ENCODE measurements at places on chromosomes 11 and 22.
A peak's percentile ranks its signal among the peaks of the same experiment; 100 is the strongest.

DNA sequence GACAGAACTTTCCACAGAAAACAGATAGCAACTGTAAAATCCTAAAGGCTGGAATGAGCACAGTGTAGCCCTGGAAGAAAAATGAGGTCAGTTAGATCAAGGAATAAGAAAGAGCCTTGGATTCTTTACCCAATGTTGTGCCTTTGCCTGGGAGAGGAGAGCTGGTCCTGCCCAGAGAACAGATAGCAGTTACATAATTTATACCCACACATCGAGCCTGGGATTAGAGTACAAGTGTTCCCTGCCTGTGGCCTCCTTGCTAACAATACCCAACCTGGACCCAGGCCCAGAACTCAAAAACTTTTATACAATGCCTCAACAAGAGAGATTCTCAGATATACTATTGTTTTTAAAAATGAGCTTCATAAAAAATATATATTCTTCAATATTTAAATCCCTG is 1998.4 kb downstream of the LRRC4C start:
- no peak for DNase-seq

GRCh38 chr22:23608583-23608982 is 23.5 kb downstream of the DRICH1 start:
- peak; percentile 64 for DNase-seq

DNA sequence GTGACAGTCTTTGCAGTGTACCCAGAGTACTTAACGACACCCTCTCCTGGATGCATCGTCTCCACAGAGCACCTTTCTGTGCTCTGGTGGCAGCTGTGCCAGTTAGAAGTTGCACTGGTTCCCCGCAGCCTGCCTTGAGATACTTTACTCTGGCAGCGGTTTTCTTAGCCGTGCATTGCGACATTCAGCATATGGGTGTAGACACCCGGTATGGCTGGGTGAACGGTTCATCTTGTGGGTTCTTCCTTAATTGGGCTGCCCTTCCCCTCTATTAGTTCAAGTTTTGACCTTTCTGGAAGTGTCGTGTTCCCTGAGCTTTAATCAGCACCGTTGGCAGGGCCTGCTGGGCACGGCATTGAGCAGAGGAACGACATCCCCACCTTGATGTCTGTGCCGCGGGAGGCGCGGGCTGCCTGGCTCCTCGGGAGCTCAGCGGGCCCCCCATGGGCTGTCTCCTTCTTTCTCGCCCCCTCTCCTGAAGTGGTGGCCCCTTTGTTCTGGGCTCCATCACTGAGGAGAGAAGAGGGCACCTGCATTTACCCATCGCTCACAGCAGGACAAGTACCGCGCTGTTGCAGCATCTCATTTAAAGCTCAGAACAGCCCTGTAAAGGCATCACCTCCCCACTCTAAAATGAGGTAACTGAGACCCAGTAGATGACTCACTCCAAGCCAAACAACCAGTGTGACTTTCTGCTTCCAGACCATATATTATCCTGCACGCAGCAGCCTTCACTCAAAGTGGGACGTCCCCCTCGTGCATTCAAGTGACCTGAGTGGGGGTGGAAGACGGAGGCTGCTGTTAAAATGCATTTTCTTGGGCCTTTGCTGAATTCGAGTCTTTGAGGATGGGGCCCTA is 13.3 kb downstream of the FAM83F start:
- no peak for DNase-seq

GRCh38 chr22:33569559-33569958 is 350.7 kb downstream of the LARGE1 start:
- DNase-seq = no peak

DNA sequence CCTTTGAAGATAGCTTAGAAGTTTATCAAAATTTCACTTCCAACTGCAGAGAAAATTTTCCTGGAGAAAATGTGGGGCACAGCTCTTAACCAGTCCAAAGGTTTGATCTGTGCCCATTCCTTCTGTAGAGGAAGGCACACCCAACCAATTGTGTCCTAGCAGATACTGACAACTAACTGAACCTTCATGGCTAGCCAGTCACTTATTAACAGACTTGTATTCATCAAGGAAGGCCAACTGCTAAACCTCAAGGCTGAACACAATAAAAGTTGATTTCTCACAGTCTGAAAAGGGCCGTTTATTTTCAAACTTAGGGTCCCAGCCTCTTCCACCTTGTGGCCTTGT is 19.5 kb downstream of the SYT13 start:
- DNase-seq = no peak

All from endothelial cell (in vitro differentiated cells).